ENCODE measurements at places on chromosomes 11 and 22.

GRCh38 chr11:18294862-18295261 is 27.1 kb downstream of the HPS5 start:
- no peak for DNase-seq

GRCh38 chr11:116929414-116930090 is 92.1 kb upstream of the APOA1 start:
- no peak for DNase-seq

DNA sequence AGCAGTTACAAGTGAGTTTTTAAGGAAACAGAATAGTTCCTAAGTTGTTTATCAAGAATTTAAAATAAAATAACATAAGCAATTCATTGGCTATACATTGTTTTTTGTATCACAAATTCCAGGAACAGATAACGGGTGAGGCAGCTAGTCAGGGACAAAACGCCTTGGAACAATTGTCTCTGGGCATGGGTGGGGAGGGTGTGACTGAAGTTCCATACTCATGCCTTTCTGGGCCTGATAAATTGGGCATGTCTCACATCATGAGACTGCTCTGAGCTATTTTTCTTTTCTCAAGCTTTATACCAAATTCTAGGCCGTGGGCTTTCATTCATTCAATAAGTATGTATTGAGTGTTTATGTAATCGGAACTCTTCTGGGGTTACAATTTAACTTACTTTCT is 21.6 kb downstream of the FOLR3 start:
- DNase-seq, result no peak

GRCh38 chr11:34072041-34072440 is 20.5 kb downstream of the CAPRIN1 start:
- no peak for DNase-seq

DNA sequence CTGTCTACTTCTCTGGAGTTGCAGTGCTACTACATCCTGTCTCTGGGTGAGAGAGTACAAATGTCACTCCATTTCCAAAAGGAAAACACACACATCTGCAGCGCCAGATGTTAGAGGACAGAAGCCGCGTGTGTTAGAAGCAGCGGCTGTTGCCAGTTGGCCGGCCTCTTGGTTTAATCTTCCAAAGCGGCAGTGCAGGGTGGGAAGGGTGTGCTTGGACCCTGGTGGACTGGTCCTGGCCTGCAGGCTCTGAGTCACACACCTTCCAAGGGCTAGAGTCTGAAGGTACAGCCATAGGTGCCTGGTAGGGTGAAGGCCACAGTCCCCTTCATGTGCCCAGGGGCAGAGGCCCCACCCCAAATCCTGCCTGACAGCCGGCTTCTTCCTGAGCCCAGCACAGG is 99.8 kb downstream of the CTTN start:
- no peak for DNase-seq

DNA sequence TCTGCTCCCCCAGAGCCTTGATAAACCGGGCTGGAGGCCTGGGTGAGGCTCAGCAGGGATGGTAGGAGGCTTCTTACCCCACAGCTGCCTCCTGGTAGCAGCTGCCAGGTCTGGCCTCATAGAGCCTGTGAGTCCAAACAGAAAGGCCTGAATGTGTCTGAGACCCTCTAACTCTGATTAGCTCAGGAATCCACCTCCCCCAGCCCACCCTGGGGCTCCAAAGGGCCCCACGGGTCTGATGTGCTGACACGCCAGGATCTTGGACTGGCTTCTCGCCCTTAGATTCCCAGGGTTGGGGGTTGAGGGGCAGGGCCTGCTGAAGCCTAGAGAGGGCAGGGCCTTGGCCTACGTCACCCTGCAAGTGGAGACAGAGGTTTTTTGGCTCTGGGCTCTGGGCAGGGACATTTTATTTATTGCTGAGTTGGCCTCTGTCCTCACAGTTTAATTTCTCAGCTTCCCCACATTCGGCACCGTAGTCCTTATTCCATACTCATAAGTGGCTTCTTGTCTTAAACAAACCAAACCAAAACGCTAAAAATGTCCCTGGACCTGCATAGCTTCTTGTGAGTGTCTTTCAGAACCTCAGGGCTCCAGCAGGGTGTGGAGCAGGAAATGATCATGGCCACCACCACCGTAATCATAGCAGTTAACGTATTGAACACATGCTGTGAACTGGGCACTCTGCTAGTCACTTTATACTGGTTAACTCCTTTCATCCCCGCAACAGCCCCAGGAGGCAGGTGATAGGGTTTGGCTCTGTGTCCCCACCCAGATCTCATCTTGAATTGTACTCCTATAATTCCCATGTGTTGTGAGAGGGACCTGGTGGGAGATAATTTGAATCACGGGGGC is 25.1 kb downstream of the KIAA1671 start:
- DNase-seq, result no peak

DNA sequence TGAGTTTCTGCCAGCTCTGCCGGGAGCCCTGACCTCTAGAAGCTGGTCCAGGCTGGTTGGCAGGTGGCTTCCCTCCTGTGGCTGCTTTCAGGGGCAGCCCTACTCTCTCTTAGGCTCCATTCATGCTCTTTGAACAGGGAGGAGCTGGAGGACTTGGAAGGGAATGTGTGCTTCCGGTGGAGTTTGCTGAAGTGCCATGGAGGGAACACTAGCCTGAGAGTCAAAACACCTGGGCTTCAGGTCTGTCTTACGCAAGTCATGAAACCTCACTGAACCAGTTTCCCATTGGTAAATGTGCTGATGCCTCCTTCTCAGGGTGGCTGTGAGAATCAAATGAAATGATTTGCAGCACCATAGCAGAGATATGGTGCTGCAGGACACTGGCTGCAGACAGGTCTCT is 224.5 kb downstream of the KIRREL3 start:
- DNase-seq, result no peak

DNA sequence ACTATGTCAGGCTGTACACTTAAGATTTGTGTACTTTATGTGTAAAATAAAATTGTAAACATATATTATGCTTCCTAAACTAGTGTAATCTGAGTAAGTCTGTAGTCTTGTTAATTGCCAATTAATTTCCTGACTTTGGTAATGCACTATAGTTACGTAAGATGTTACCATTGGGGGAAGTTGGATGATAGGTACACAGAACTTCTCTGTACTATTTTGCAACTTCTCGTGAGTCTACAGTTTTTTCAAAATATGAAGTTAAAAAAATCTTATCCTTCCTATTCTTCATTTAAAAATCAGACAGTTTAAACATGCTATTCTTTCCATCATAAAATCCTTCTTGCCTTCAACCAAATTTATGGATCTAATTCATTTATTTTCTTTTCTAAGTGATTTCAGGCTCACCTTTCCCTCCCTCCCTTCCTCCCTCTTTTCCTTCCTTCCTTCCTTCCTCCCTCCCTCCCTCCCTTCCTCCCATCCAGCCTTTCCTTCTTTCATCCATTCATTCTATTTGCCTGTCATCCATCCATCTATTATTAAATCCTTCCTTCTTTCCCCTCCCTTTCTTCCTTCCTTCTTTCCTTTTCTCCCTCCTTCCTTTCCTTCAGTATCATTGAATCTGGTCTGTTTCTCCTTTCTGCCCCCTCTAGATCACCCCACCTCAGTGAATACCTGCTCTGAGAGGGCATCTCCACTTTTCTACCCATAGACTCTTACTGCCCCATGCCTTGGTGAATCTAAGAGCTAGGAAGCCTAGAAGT is 22.1 kb upstream of the ASCC2 start:
- no peak for DNase-seq

Data from activated CD8-positive, alpha-beta T cell treated with anti-CD3 and anti-CD28 coated beads, Interleukin-2, amount 10 ng/mL, durations not matched to agents 7 days and 5 days (primary cell).